GM23338 (cell line): ENCODE measurements at places on chromosomes 16 and 17. TPM values are rescaled to one million over a fixed set of nuclear protein-coding genes. Genes with fewer than 3 reads are reported as not detected.

G6PC1 gene
- not detected in 2 replicates for polyA plus RNA-seq

METTL16 gene
- 39.5 and 40.1 TPM in 2 replicates for polyA plus RNA-seq

GRCh38 chr17:21039839-21040575, 2.8 kb downstream of the USP22 start:
- DNase-seq: peak; percentile 67

- no peak for DNase-seq
Measured at GRCh38 chr16:59259950-59260319, 525.8 kb upstream of the GOT2 start.

NEURL4 gene
- polyA plus RNA-seq: 6.3 and 6.7 TPM in 2 replicates

DNA sequence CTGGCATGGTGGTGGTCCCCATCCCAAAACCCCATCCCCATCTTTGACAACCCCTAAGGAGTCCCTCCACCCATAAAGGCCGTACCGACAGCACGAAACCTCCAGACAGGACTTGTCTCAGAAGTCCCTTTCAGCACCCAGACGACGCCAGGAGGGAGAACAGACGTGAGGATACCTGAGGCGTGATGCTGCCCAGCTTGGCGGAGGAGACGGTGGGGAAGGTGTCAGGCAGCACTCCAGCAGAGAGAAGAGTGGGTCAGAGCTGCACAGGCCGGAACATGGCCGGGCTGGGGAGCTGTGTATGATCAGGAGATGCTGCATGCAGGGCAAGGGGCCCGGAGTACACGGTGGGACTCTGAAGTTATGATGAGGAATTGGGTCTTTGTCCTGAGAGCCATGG, 244.2 kb downstream of the GSG1L start:
- DNase-seq: no peak

DNA sequence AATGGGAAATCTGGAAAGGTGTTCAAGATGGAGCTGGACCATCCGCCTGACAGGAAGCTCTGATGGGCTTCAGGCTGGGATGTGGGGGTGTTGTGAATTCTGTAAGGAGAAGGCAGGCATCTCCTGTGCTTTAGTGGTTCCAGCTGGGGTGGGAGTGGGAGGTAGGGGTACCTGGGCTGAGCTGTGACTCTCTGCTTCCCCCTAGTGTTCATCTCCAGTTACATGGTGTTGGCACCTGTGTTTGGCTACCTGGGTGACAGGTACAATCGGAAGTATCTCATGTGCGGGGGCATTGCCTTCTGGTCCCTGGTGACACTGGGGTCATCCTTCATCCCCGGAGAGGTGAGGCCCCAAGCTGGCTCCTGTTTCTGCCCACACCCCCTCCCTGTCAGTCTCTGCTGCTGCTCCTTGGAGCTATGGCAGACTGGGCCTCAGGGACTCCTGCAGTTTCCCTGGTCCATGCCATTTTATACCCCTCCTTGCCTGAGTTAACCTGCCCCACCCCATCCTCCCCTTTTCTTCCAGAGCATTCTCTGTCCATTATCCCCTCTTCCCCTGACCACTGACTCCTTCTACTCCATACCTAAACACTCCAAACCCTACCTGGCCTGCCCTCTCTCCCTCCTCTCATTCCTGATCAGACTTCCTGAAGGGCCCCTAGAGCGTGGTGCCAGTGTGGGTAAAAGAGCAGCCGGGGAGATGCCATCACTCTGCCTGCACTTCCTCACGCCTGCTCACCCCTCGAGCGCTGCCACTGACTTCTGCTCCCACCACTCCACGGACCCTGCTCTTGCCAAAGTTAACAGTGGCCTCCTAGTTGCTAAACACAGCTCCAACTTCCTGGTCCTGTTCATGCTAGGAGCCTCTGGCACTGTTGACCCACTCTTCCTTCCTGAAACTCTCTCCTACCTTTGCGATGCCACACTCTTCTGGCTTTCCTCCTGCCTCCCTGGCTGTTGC, 3.4 kb downstream of the SPNS1 start:
- peak; percentile 81 for DNase-seq

GRCh38 chr17:53496356-53496755, 326.4 kb upstream of the KIF2B start:
- DNase-seq: no peak

DNA sequence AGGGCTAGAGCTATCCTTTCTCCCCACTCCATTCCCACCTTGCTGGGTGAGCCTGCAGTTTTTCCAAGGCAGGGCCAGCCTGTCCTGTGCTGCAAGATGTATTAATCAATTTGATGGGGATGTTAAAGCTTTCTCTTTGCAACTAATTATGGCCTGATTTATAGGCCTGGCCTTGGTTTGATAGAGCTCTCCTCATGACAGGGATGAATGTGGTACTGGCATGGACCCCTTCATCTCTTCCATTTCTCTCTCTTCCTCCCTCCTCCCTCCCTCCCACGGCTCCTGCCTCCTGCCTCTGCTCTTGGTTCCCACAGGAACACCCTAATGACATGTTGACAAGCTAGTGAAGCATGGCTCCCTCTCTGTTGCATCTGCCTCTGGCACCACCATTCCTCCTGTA, 47.2 kb upstream of the SKAP1 start:
- DNase-seq: no peak

GRCh38 chr17:74935585-74936469, at the start of gene OTOP3:
Gene OTOP3, plus strand, starts transcription at chr17:74935898. Its CDS starts 24 bp downstream, at chr17:74935922.
- peak; percentile 65 for DNase-seq

HOXB7 gene
- not detected in 2 replicates for polyA plus RNA-seq

GRCh38 chr16:5951486-5951885, 853.9 kb upstream of the EEF2KMT start:
- DNase-seq: no peak

GRCh38 chr17:2361010-2361760, 23.9 kb downstream of the SGSM2 start:
- no peak for DNase-seq

- DNase-seq: no peak
Measured at GRCh38 chr16:87135246-87136030, 181.8 kb downstream of the C16orf95 start.

NGFR gene
- polyA plus RNA-seq: 2.3 and 2.8 TPM in 2 replicates

DNA sequence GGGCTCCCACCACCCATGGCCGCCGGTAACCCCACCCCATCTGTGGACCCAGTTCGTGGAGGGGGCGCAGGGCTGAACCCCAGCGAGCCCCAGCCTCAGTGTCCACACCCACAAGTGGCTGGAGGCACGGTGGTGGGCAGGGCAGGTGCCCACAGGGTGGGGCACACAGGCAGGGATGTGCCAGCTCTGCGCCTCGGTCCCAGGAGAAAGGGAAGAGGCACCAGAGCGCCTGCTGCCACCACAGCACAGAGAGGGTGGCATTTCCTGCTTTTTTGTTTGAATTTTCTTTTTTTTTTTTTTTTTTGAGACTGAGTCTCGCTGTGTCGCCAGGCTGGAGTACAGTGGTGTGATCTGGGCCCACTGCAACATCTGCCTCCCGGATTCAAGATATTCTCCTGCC, 19.0 kb downstream of the ZFPM1 start:
- no peak for DNase-seq

WRAP53 gene
- 33.3 and 33.5 TPM in 2 replicates for polyA plus RNA-seq

DNA sequence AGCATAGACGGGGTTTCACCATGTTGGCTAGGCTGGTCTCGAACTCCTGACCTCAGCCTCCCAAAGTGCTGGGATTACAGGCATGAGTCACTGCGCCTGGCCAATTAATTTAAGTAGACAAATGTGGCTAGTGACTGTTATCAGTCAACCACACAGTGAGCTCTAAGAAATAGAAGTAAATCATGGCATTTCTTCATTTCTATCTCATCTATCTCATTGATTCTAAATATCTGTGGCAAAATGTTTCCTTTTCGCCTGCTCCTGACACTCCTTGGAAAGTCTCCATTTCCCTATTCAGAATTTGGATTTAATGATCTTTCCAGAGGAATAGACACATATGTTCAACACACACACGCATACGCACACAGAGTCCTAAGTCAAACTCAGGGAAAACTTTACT, 81.3 kb downstream of the HIC1 start:
- DNase-seq: no peak

- no peak for DNase-seq
Measured at GRCh38 chr16:56237451-56237930, 46.2 kb downstream of the GNAO1 start.

- DNase-seq: no peak
Measured at GRCh38 chr16:65279576-65279975, 157.7 kb upstream of the CDH11 start.

GRCh38 chr17:38915639-38915995, 9.8 kb upstream of the LASP1NB start:
- no peak for DNase-seq

DNA sequence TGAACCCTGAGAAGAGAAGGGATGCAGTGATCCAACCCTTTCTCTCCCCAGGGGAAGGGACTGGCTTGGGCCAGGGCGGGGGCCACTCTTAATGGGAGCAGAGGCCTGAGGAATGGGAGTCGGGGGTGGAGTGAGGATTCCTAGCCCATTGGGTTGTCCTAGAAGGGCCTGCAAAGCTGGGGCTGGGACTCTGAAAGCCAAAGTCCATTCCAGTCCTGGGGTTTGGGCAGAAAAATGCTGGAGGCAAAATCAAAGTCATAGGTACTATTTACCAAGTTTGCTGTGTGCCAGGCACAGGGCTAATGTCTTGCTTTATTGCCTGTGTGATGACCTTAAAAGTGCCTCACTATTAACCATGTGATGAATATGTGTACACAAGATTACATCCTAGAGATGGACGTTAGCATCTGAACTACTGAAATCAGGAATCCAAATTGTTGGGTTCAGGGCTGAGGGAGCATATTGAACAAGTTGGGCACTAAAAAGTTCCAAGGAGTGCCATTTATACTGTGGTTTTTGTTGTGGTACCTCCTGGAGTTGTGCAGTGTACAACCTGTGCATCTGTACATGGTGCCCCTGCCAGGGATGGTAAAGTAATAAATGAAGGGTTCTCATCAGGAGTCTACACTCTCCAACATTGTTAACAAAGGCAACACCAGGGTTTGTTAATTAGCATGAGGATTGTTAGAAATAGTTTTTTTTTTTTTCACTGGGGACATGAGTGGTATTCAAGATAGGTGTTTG, 84.4 kb upstream of the NKD1 start:
- peak; percentile 21 for DNase-seq

DNA sequence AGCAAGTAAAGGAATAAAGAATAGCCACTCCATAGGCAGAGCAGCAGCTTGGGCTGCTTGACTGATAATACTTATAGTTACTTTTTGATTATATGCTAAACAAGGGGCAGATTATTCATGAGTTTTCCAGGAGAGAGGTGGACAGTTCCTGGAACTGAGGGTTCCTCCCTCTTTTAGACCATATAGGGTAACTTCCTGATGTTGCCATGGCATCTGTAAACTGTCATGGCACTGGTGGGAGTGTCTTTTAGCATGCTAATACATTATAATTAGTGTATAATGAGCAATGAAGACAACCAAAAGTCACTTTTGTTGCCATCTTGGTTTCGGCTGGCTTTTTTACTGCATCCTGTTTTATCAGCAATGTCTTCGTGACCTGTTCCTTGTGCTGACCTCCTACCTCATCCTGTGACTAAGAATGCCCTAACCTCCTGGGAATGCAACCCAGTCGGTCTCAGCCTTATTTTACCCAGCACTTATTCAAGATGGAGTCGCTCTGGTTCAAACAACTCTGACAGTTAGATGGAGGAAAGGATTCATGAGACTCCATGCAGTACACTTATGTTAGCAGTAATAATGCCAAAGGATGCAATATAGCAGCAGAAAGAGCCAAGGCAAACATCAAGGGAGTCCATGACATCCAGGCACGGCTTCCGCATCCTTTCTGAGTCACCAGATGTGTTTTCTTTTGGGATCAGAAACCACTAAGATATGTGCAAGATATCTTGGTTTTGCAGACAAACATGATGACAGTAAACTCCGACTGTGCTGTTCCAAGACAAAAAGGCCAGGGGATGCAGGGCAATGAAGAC, 55.8 kb upstream of the B4GALNT2 start:
- DNase-seq: no peak

- DNase-seq: peak; percentile 74
Measured at GRCh38 chr17:2853283-2854142, 57.3 kb downstream of the RAP1GAP2 start.

GRCh38 chr16:55248058-55248457, 75.9 kb upstream of the IRX6 start:
- no peak for DNase-seq

MKS1 gene
- 11.9 and 14.0 TPM in 2 replicates for polyA plus RNA-seq

SLC35G3 gene
- polyA plus RNA-seq: not detected in 2 replicates

DLX4 gene
- 0.79 and 0.80 TPM in 2 replicates for polyA plus RNA-seq

CLEC16A gene
- polyA plus RNA-seq: 8.4 and 9.9 TPM in 2 replicates

GRCh38 chr17:71764505-71764904, 356.3 kb upstream of the SOX9 start:
- DNase-seq: peak; percentile 76

SBK1 gene
- polyA plus RNA-seq: 23.9 and 25.5 TPM in 2 replicates

DNA sequence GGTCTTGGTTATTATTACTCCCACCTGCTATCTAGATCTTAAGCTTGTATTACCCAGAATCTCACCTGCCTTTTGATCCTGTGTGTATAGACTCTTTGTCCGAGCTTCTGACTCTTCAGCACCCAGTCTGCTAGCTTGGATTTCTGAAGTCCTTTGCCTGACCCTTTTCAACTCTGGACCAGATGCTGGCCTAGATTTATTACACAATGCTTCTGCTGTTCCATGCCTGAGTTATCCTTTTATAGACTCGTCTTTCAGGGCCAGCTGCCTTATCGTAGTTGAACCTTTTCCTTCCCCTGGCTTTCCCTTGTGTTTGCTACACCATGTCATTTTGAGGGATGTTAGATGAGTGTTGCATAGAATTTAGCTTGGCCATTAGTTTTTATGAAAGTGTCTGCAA, 32.6 kb downstream of the RHOT1 start:
- no peak for DNase-seq

DNA sequence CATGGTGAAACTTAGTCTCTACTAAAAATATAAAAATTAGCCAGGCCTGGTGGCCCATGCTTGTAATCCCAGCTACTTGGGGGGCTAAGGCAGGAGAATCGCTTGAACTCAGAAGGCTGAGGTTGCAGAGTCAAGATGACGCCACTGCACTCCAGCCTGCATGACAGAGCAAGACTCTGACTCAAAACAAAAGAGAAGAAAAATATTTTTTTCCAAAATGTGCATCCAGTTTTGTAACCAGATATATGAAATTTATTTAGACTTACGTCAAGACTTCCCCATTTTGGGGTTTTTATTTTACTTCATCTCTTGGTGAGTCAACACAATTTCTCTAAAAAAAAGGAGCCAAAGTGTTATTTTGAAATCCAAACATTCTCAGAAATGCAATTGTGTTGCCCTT, 5.5 kb upstream of the TM4SF5 start:
- DNase-seq: no peak
